ENCODE measurements at places on chromosomes 12 and 14. TPM values are rescaled to one million over a fixed set of nuclear protein-coding genes. Genes with fewer than 3 reads are reported as not detected.
A peak's percentile ranks its signal among the peaks of the same experiment; 100 is the strongest.

DNA sequence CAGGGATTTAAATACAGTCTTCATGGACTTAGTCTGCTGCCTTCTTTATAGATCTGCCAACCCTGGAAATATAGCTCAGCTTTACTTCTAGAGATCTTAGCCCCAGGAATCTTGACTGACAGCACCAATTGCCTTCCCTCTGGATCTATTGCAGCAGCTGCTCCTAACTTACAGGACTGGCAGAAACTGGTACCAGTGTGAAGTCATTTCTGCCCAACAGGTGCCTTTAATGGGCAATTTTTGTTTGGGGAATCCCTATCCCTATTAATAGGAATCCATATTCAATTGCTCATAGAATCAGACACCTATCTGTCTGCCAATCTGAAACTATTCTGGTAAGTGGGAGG is 27.2 kb downstream of the SPX start:
- H3K4me1 ChIP-seq, result peaks cover 5% of the 10 kb centered on the region
- no peak overlapping the region for H3K27ac ChIP-seq
- no peak for DNase-seq
- H3K4me3 ChIP-seq, result no peak overlapping the region
- H3K27me3 ChIP-seq, result no peaks in the 10 kb centered on the region

RNASE2 gene
- not detected for total RNA-seq

DNA sequence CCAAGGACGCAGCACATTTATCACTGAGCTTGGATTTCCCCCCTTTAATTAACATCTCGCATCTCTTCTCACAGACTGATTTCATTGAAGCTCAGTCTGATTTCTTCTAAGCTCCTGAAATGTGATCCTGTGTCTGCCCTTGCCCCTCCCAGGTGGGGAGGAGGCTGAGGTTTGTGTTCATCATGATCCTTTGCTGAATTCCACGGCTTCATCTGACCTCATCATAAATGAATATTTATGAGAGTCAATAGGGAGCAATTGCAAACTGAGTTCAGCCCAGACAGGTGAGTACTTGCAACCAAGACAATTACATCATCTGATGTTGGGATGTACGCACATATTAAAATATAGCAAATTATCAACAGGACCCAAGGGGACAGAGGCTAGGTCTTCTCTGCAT is 72.4 kb downstream of the MAP1LC3B2 start:
- no peak overlapping the region for H3K4me3 ChIP-seq
- peaks cover 16% of the 10 kb centered on the region for H3K4me1 ChIP-seq
- peaks cover 27% of the 10 kb centered on the region for H3K27me3 ChIP-seq
- no peak overlapping the region for H3K27ac ChIP-seq
- no peak for DNase-seq
- no peaks in the 10 kb centered on the region for H3K36me3 ChIP-seq

ABCD2 gene
- total RNA-seq, result 10.0 TPM

DNA sequence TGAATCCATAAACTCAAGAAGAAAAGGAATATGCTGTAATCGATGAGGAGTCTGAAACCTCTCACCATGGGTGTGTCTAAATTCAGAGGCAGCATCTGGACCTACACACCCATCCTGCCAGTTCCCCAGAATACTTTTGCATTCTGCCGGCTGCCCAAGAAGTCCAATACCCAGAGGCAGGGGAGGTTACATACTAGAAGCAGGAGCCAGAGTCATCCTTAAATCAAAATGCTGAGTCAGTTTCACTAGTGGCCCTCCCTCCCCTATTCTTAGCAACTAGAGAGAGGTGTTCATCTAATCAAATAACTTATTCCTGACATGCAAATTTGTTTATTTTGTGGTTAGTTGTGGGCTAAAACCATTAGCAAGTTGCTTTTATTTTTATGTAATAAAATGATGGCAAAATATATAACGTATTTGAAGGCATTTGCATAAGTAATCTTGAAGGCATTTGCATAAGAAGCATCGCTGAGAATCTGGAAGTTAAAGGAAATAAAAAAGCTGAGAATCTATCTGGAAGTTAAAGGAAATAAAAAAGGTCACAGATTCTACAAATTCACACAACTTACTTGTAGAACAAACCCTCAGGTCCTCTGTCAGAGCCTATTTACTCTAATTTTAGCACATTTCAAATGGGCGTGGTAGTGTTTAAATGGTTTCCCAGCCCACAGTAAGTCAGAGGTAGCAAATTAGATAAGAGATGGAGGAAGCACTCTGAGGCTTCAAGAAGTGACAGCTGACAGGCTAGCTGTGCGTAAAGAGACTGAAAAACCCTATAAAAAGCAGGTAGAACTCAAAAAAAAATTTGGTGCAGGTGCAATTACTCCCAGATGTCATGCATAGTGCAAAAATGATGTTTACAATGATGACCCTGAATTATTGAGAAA is 7.8 kb downstream of the BHLHE41 start:
- H3K27me3 ChIP-seq, result peaks cover 65% of the 10 kb centered on the region
- DNase-seq, result no peak
- H3K27ac ChIP-seq, result no peak overlapping the region
- peaks cover 16% of the 10 kb centered on the region for H3K4me1 ChIP-seq

GRCh38 chr14:104758981-104759969 is 6.3 kb downstream of the SIVA1 start:
- H3K27me3 ChIP-seq, result no peaks in the 10 kb centered on the region
- H3K27ac ChIP-seq, result no peak overlapping the region
- no peak for DNase-seq

DNA sequence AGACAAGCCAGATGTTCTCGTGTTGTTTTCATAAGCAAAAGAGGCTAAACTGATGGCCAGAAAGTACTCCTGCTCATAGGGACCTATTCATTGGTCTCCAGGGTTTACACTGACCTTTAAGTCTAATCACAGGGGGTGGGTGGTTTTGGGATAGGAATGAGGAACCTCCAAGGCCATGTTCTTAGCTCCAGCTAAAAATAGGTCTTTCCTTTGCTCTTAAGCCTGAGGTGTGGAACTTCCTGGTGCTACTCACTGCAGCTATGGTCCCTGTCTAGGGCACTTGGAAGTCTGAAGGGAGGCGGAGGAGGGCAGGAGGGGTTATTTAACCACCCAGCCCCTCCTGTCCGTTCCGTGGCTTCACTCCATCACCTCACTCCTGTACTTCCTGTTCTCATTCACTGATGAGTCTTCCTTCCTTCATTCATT is 18.6 kb downstream of the GPRC5A start:
- no peak for DNase-seq
- H3K27me3 ChIP-seq, result peaks cover 16% of the 10 kb centered on the region
- H3K27ac ChIP-seq, result no peak overlapping the region
- no peaks in the 10 kb centered on the region for H3K36me3 ChIP-seq

KLRK1 gene
- total RNA-seq, result 18.9 TPM

ARMH4 gene
- total RNA-seq, result not detected

CLEC2B gene
- 29.5 TPM for total RNA-seq

DNA sequence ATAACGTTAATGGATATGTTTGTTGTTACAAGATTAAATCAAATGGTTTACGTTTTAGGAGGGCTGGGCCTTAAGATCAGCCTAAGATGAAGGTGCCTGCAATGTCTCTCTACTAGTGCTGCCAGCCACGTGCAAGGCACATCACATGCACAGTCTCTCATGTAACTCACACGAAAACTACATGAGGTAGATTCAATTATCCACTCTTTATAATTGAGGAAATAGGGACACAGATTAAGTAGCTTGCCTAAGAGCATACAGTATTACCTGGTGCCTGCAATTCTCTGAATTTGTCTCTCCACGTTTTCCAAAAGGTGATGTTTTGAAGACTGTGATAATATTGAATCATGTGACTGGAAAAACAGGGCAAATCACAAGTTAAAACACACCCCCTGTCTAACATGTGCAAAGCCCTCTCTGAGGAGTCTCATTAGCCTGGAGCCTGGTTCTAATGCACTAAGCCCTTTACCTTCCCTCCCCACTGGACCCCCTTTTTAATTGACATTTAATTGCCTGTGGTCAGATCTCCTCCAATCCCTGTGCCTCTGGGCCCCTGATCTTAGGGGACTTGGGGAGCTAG is 14.6 kb upstream of the ATP2A2 start:
- no peak for DNase-seq
- peaks cover 8% of the 10 kb centered on the region for H3K27me3 ChIP-seq
- H3K4me1 ChIP-seq, result no peaks in the 10 kb centered on the region
- no peaks in the 10 kb centered on the region for H3K36me3 ChIP-seq
- H3K4me3 ChIP-seq, result no peak overlapping the region

NEUROD4 gene
- not detected for total RNA-seq

GPR84 gene
- total RNA-seq, result 16.0 TPM

GRCh38 chr14:24366721-24367513 is 1.1 kb upstream of the NFATC4 start:
- peak overlapping the region; percentile 87 for H3K4me3 ChIP-seq
- H3K4me1 ChIP-seq, result peaks cover 32% of the 10 kb centered on the region
- no peak overlapping the region for H3K27ac ChIP-seq
- H3K27me3 ChIP-seq, result peaks cover 46% of the 10 kb centered on the region
- peaks cover 2% of the 10 kb centered on the region for H3K36me3 ChIP-seq

DNA sequence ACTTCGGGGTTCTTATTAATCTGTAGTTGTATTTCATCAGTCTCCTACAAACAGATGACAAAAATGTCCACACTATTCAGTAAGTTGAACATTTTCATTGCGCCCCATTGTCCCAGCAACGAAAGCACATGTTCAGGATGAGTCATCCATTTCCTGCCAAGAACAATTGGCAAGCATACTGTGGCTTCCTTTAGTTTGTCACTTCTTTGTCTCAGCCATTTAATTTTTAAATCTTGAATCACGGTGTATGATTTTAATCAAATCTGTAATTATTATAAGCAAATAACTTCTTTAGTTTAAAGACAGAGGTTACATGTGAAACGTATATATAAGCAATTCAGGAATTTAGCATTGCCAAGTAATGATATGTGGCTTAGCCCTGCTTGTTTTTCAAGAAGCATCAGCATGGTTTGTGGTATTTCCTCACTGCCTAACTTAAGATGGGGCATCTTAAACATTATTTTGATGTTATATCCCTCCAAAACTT is 211.3 kb upstream of the KRR1 start:
- peak; percentile 49 for DNase-seq
- peaks cover 15% of the 10 kb centered on the region for H3K4me1 ChIP-seq
- H3K27ac ChIP-seq, result peak overlapping the region; percentile 82
- H3K4me3 ChIP-seq, result peak overlapping the region; percentile 38
- peaks cover 2% of the 10 kb centered on the region for H3K36me3 ChIP-seq

- H3K27me3 ChIP-seq, result peaks cover 15% of the 10 kb centered on the region
- no peak overlapping the region for H3K4me3 ChIP-seq
- H3K4me1 ChIP-seq, result no peaks in the 10 kb centered on the region
- H3K36me3 ChIP-seq, result no peaks in the 10 kb centered on the region
- DNase-seq, result no peak
Measured at GRCh38 chr12:51538149-51538548, 52.9 kb upstream of the SCN8A start.

- H3K4me1 ChIP-seq, result peaks cover 61% of the 10 kb centered on the region
- no peak for DNase-seq
- H3K27ac ChIP-seq, result peak overlapping the region; percentile 97
Measured at GRCh38 chr12:3871356-3871755, 1.8 kb downstream of the PARP11 start.

DNA sequence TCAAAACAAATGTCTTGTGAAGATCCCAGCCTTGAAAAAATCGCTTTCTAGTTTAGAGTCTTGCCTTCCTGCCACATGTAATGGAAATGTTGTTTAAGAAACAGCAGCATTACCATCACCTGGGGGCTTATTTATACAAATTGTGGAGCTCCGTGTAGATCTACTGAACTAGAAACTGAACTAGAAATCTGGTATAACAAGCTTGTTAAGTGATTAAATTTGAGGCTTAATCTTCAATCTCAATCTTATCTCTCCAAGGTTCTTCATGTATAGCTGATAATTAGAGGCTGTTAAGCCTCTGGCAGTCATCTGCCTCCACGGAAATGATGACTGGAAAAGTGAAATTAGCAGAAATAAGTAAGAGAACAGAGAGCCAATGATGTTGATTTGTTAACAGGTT is 92.0 kb upstream of the FGD4 start:
- H3K4me1 ChIP-seq, result no peaks in the 10 kb centered on the region
- H3K4me3 ChIP-seq, result no peak overlapping the region
- H3K27ac ChIP-seq, result no peak overlapping the region
- DNase-seq, result no peak

DNA sequence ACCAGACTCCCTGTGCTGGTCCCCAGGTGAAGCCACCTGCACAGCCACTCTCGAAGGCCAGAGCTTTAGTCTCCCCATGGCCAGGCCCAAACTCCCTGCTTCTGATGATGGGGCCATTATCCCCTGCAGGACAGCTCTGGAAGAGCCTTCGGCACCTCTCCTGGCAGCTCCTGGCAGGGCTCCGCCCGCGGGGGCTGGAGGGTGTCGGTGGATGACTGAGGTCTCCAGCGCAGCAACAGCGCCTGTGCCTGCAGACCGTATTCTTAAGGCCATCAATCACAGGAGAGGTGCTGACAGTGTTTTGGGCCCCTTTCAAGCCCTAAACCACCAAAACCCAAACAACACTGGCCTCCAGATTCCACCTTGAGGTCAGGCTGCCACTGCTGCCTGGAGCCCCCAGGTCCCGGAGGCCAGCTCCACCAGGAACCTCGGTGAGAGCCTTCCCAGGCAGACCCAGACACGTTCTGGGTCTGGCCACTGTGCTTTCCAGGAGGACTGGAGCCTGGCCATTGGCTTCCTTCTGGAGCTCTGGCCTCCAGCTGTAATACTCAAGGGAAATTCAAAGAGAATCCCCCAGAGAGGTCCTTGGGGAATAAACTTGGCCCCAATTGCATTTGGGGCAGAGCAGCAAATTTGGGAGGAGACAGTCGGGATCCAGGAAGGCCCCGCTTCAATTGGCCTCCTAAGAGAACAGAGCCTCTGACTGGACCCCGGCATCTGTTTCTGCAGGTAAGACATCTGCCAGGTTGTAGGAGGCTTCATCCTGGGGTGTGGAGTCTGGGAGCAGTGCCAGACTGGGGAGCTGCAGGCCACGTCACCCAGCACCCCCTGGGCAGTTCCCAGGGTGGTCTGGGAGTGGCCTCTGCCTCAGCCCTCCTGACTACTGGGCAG is 210.6 kb upstream of the RTL1 start:
- no peak overlapping the region for H3K27ac ChIP-seq
- H3K27me3 ChIP-seq, result peaks cover 8% of the 10 kb centered on the region
- H3K4me1 ChIP-seq, result peaks cover 2% of the 10 kb centered on the region
- no peak for DNase-seq

IL26 gene
- 1.6 TPM for total RNA-seq

DNA sequence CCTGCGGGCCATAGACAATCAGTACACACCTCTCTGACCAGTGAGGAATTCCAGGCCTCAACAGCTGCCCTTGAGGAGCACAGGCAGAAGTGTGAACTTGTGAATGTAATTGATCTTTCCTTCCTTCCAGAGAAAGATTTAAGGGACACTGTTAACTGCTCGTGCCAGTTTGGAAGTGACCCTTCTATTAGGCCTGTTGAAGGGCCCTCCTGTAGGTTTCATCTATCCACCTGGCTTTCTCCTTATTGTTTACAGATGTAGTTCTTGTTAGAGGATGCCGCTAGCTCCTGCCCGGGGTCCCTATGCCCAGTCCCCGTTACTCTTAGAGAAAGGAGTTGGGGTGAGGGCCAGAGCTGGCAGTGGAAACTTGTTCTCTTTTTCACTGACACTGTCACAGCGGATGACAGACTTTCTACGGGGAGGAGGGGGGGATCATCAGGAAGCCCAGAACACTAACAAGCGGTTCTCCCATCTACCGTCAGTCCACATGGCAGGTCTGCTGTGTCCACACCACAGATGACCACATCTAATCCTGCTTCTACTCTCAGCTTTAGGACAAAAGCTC is 42.6 kb downstream of the SH2B3 start:
- DNase-seq, result no peak
- H3K4me1 ChIP-seq, result peaks cover 62% of the 10 kb centered on the region
- H3K27me3 ChIP-seq, result no peaks in the 10 kb centered on the region
- peaks cover 13% of the 10 kb centered on the region for H3K36me3 ChIP-seq
- H3K27ac ChIP-seq, result peak overlapping the region; percentile 44
- no peak overlapping the region for H3K4me3 ChIP-seq

- H3K4me1 ChIP-seq, result peaks cover 21% of the 10 kb centered on the region
- no peak overlapping the region for H3K27ac ChIP-seq
- DNase-seq, result no peak
- H3K36me3 ChIP-seq, result no peaks in the 10 kb centered on the region
- H3K27me3 ChIP-seq, result no peaks in the 10 kb centered on the region
Measured at GRCh38 chr14:21307637-21308036, 27.8 kb downstream of the RPGRIP1 start.
